Breast epithelium (tissue), 4 donors: ENCODE measurements at places on chromosomes 3 and 15. TPM values are rescaled to one million over a fixed set of nuclear protein-coding genes. Genes with fewer than 3 reads are reported as not detected.

SH2D7 gene
- total RNA-seq = not detected

GRCh38 chr3:78765671-78766485, 1001.9 kb downstream of the ROBO1 start:
- DNase-seq = no peak

GRCh38 chr3:116291141-116291540, 154.1 kb downstream of the LSAMP start:
- no peak for DNase-seq

- no peak for DNase-seq
Measured at GRCh38 chr3:172546628-172547214, 23.5 kb upstream of the TNFSF10 start.

GRCh38 chr15:27238209-27238608, 267.2 kb downstream of the GABRG3 start:
- no peak for DNase-seq

MFGE8 gene
- total RNA-seq = 226 TPM

DNA sequence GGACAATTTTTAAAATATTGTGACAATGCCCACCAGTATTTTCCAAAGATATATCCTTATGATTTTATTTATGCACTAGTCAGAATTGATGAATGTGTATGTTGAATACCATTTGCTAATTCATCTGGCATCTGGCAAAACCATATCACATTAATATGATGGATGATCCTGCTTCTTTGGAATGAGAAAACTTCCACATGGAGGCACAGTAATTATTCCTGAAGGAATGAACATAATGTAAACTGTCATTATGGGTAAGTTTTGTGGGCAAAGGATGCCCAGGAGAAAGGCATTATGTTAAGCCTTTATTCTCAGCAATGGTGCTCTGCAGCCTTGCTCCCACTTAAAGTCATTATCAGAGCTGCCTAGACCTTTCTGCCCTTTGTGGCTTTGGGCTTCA, 113.0 kb upstream of the MME start:
- no peak for DNase-seq
